Stimulated activated CD8-positive, alpha-beta memory T cell treated with anti-CD3 and anti-CD28 coated beads, Interleukin-12 subunit alpha, Interleukin-12 subunit beta, amount 100 ng/mL, for 4 hours (primary cell): ENCODE measurements at places on chromosomes 12 and 14.

DNA sequence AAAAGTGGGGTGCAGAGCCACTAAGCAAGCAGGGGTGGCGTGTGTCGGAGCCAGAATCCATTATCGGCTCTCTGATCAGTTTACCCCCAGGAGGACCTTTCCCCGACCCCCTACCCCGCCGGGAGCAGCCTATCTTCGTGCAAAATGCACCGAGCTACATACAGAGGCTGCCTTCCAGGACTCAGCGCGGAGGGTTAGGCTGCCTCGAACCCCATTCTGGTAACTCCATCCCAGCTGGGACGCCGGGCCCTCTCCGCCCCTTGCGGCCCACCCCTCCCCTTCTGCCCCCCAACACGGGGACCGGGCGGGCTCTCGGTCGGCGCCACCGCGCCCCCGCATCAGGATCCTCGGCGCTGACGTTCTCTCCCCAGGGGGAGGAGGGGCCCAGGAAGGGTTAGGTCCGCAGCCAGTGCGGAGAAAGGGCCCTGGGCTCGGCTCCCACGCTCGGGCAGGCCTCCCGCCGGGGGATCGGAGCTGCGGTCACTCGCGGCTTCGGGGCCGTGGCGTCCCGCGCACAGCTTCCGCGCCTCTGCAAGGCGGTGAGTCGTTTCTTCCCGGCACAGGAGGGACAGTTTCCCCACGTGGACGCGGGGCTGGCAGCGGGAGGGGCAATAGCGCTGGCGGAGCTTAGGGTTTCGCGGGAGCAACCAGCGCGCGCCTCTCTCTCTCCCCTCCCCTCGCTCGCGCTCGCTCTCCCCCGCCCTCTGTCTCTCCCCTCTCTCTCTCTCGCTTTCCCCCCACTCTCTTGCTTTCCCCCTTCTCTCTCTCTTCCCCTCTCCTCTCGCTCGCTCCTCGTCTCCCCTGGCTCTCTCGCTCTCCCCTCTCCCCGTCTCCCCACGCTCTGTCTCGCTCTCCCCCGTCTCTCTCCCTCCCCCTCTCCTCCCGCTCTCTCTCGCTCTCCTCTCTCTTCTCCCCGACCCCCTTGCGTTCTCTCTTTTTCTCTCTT, 12.5 kb upstream of the MAP3K9 start:
- DNase-seq, result peak; percentile 47

GRCh38 chr14:60165547-60165876, 314 bp upstream of the DHRS7 start:
- DNase-seq, result no peak

GRCh38 chr14:75725481-75725880, 64.4 kb downstream of the TTLL5 start:
- no peak for DNase-seq

DNA sequence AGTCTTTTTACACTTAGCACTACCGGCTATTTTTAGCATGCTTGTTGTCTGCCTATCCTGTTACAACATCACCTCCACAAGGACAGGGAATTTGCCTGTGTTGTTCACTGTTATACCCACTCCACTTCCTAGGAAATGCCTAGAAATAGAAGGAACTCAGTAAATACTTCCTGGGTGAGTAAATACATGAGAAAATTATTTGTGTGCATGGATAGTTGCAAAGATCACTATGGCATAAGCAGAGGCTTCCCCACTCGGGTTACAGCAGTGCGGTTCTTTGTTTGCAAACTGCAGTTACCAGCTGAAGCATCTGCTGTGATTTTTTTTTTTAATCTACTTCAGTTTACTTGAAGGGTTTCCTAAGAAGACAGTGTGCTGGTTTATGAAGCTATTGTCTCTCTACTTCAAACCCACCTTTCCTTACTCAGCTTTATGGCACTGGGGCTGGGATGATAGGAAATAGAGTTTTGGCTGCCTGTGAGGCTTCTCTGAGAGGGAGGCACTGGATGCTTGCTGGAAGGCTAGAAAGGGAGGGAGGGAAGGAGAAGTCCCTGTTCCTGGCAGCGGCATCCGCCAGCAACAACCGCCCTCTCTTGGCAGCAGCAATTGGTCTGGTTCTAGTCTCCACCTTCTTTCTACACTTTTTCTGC, 29.0 kb downstream of the PDE6H start:
- DNase-seq, result no peak

- DNase-seq, result no peak
Measured at GRCh38 chr12:30965613-30965985, 39.1 kb downstream of the TSPAN11 start.
